ENCODE measurements at places on chromosomes 3 and 15. TPM values are rescaled to one million over a fixed set of nuclear protein-coding genes. Genes with fewer than 3 reads are reported as not detected.

DNA sequence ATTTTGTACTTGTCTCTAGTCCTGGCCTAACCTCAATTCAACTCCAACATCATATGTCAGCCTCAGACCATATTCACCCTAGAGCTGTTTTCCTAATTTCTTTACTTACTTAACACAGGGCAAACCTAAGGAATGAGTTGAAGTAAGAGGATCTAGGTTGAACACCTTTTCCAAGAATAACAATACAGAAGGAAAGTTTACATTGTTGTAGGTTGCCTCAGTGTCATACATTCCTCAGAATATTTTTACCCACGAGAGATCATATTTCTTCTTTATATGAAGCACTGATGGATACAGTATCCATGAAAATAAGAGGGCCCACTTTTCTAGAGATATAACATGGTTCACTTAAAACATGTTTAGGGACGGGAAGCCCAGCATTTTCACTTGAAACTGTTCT lies 369.5 kb downstream of the CNTN6 start:
- no peak overlapping the region for H3K27ac ChIP-seq
- no peaks in the 10 kb centered on the region for H3K4me1 ChIP-seq
- no peaks in the 10 kb centered on the region for H3K27me3 ChIP-seq
- no peaks in the 10 kb centered on the region for H3K36me3 ChIP-seq

UCN2 gene
- polyA plus RNA-seq: 0.11 TPM

GOLGA6L10 gene
- polyA plus RNA-seq: 1.3 TPM

OR5K2 gene
- not detected for polyA plus RNA-seq

PLA2G4E gene
- 0.01 TPM for polyA plus RNA-seq
